ENCODE measurements at places on chromosomes 13 and 19.

DNA sequence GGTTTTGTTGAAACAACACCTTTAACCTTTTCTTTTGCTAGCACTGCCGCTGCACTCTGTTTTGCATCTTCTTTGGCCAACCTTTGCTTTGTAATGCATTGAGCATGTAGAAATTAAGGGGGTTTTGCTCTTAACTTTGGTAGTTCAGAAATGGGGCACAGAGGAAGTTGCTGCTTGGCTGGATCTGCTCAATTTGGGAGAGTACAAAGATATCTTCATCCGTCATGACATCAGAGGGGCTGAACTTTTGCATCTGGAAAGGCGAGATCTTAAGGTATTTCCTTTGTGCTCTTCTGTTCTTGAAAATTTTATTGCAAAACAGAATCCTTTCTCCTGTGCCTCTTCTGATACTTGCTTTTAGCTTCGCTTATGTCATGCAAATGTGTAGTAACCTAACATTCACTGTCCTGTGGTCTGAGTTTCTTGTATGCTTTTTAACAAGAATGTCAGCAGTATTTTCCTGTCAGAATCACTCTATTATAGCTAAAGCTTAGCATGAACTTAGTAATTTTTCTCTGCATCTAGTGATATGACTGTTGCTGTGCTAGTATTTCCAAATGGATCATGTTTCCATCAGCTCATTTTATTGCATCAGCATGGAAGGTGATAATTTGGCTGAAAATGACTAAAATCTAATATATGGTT is 50.7 kb upstream of the AKAP11 start:
- no peak for DNase-seq

GRCh38 chr19:7915250-7916102 is 846 bp downstream of the TGFBR3L start:
- DNase-seq: no peak

GRCh38 chr13:99553033-99553432 is 51.8 kb downstream of the TM9SF2 start:
- DNase-seq: no peak

- DNase-seq: no peak
Measured at GRCh38 chr13:44879452-44880058, 109.7 kb downstream of the NUFIP1 start.

DNA sequence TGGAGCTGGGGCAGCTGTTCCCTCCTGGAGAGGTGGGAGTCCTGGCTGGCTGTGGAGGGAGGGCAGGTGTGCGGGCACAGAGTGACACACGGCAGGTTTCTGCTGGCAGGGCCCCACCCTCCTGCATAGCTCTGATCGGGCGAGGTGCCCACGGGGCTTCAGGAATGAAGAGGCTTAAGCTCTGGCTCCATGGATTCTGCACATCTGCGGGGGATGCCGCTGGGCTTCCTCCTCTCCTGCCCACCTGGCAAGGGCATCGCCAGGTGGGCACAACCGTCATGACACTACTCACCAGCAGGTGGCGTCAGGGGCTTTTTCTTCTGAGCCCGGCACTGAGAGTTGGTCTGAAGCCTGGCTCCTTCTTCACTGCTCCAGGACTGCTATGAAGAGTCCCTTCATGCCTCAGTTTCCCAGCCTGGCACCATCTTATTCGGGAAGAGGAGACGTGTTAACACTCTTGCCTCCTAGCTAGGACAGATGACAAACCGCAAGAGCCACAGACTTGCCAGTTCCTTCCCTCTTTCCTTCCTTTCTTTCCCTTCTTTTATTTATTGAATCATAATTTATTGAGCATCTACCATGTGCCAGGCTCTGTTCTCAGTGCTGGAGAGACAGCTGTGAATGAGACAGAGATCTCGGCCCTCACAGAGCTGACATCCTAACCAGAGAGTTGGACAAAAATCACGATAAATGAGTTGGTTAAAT is 15.2 kb upstream of the PAK4 start:
- DNase-seq: no peak

GRCh38 chr13:47813718-47814117 is 187.4 kb downstream of the SUCLA2 start:
- DNase-seq: no peak
